ENCODE measurements at places on chromosomes 12 and 14. TPM values are rescaled to one million over a fixed set of nuclear protein-coding genes. Genes with fewer than 3 reads are reported as not detected.

DNA sequence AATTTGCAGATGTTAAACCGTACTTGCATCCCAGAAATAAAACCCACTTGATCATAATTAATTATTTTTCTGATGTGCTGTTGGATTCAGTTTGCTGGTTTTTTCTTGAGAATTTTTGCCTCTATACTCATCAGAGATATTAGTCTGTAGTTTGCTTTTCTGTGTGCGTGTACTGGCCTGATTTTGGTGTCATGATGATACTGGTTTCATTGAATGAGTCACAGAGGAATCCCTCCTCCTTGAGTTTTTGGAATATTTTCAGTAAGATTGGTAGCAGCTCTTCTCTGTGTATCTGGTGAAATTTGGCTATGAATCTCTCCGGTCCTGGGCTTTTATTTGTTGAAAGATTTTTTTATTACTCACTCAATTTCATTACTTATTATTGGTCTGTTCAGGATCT, 100.4 kb upstream of the PMCH start:
- no peak for DNase-seq

DNA sequence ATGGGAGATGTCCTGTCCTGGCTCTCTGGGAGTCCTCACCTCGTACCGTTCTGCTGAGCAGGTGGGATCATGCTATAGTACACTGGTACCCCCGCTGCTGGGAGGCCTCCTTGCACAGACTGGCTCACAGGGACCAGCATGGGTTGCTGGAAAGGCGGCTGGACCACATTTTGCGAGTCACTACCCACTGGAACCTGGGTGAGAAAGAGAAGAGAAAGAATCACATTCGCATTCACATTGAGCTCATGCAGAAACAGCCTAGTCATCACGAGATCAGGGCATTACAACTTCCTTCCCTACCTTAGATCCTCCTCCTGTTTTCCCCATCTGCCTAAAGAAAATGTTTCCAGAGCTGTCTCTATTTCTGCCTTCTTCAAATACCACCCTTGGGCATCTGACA, 17.3 kb upstream of the STAC3 start:
- DNase-seq, result no peak

ISCA2 gene
- total RNA-seq, result 15.9 TPM

OTOGL gene
- 0.54 TPM for total RNA-seq

Data from aorta (tissue), 5 donors.